NCI-H748 treated with DMSO at 0.1 percent for 48 hours (cell line): ENCODE measurements at places on chromosomes 16 and 17.

- no peak for DNase-seq
Measured at GRCh38 chr17:70128727-70129238, 40.5 kb upstream of the KCNJ2 start.

DNA sequence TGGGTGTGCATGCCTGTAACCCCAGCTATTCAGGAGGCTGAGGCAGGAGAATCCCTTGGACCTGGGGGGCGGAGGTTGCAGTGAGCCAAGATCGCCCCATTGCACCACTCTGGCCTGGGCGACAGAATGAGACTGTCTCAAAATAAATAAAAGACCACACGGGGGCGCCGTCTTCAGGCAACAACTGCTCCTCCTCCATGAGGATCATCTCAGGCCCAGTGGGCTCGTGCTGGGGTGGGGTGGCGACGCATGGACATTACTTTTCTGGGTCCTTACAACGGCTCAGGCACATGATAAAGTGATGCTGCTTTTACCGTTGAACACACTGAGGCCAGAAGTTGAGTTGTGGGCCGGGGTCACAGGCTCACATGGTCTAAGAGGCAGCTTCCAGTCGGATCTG is 56.2 kb downstream of the PRMT7 start:
- peak; percentile 20 for DNase-seq

- no peak for DNase-seq
Measured at GRCh38 chr17:14205992-14206461, 30.6 kb downstream of the CDRT15 start.

- no peak for DNase-seq
Measured at GRCh38 chr17:1899403-1900000, 69.7 kb downstream of the RPA1 start.

GRCh38 chr16:57949595-57950238 is 21.2 kb downstream of the CNGB1 start:
- DNase-seq = no peak

GRCh38 chr16:1057252-1057932 is 15.2 kb upstream of the SSTR5 start:
- no peak for DNase-seq

- no peak for DNase-seq
Measured at GRCh38 chr16:72301523-72302236, 129.7 kb upstream of the PMFBP1 start.

DNA sequence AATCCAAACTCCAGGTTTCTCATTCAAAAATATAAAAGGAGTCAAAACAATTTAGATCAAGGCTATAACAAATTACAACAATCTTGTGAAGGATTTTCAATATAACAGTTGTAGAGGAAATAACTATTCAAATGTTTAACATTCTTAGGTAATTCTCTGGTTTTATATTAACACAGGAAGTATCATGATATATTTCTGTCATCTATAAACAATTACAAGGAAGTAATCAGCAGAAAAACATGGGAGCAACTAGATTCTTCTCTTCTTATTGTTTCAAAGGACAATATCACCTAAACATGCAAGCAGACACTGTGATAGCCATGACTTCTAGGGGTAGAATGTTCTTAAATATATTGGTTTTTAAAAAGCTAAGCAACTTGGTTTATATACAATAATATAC is 49.9 kb downstream of the FBXL20 start:
- no peak for DNase-seq

GRCh38 chr16:79493911-79494310 is 106.6 kb downstream of the MAF start:
- no peak for DNase-seq

GRCh38 chr17:39674702-39675389 is 6.6 kb downstream of the PNMT start:
- DNase-seq = no peak

DNA sequence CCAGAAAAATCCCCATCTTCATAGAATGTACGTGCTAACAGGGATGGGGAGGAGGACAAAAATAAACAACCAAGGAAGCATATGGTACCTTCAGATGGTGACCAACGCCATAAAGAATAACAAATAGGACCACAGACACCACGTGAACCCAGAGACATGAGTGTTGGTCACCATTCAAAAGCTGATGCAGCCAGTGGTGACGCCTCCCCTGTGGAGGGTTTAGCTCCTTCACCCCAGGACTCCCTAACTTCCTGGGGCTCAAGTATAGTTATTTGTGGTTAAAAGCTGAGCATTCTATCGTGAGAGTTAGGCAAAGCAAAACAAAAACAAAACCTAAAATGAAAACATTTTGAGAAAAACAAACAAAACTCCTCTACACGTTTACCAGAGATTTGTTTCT is 184.7 kb downstream of the SOX9 start:
- DNase-seq = no peak

DNA sequence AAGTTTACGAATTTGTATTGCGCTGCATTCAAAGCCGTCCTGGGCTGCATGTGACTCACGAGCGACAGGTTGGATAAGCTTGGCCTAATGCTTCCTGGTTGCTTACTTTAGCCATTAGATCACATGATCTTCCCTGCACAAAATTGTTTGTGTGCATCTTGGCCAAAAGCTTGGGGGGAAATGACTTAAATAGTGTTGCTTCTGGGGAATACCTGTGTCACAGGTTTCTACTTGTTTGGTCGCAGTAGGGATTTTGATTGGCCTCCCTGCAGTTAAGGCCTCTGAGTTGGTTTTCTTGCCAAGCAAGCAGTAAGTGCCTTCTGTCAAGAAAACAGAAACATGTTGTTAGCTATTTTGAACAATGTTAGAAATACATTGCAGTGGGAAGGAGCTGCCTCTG is 39.6 kb upstream of the DUSP14 start:
- no peak for DNase-seq

DNA sequence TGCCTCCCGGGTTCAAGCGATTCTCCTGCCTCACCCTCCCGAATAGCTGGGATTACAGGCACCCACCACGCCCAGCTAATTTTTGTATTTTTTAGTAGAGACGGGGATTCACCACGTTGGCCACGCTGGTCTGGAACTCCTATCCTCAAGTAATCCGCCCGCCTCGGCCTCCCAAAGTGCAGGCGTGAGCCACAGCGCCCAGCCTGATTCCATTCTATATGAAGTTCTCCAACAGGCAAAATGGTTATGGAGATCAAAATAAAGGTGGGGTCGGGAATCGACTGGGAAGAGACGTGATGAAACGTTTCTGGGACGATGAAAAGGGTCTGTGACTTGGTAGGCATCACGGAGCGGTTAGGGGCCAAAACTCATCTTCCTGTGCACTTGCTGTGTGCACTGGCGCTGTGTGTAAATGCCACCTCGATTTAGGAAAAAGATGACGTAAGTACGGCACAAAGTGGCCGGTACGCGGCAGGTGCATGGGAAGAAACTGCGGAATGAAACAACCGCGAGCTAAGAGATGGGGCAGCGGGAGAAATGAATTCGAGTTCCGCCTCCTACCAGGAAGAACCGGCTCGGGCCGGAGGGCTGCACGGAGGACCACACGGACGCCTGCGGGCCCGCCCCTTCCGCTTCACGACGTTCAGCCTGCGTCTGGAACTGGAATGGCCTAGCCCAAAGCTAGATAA is 1.6 kb downstream of the TP53 start:
- DNase-seq = peak; percentile 98

DNA sequence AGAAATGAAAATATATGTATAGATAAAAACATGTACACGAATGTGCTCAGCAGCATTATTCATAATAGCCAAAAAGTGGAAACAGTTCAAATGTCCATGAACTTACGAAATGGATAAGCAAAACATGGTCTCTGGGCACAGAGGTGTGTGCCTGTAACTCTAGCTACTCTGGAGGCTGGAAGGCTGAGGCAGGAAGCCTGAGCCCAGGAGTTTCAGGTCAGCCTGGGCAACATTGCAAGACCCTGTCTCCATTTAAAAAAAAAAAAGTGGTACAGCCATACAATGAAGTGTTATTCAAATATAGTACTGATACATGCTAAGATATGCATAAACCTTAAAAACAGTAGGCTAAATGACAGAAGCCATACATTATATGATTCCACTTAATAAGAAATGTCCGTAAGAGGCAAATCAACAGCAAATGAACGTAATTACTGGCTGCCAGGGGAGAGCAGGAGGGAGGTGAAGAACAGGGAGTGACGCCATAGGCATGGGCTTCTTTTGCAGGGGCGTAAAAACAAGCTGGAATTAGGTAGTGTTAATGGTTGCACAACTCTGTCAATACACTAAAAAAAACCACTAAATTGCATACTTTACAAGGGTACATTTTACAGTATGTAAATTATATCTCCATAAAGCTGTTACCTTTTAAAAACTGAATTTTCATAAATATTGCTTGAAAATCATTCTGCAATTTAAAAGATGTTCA is 87.2 kb upstream of the PLEKHM1 start:
- DNase-seq = no peak

GRCh38 chr17:42174126-42174783 is 6.7 kb downstream of the KCNH4 start:
- no peak for DNase-seq

DNA sequence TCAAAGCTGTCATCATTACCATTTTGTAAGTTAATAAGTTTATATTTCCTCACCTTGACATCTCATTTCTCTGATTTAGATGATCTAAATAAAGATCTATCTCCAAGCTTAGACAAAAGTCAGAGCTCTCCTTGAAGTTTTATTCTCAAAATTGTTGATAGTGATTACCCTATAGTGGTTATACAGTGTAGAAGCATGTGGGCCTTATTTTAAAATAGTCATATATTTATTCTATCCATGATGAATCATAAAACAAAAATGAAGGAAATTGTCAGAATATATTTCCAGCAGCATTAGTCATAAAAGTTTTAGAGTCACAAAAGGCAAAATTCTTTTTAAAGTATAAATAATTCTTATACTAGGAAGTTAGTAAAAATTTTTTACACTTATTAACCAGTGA is 49.0 kb downstream of the RHOT1 start:
- DNase-seq = no peak

DNA sequence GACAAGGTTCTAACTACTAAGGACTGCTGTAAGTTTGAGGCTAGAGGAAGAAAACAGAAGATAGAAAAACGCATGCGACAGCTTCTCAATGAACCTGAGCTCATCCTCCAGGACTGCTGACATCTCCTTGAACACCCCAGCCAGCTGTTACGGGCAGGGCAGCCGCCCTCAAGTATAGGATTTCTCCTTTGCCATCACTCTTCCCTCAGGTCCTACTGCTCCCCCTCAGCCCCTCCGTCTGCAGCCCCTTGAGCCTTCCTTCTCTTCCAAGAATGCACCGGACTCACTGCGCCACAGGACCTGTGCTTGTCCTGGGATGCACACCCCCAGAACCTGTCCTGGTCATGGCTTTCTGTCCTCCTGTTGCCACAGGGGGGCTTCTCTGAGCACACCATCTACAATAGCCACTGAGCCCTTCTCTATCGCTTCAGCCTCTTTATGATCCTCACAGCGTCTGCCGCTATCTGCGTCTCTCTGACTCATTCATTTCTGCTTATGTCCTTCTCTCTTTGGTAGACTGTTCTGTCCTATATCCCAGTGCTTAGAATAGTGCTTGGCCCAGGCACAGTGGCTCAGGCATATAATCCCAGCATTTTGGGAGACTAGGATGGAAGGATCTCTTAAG is 15.7 kb upstream of the XYLT2 start:
- DNase-seq = no peak

GRCh38 chr17:50889528-50890118 is 23.5 kb upstream of the TOB1 start:
- no peak for DNase-seq

- DNase-seq = peak; percentile 2
Measured at GRCh38 chr17:76841776-76842405, 26.3 kb upstream of the MGAT5B start.

GRCh38 chr17:35757243-35757642 is 3.4 kb upstream of the C17orf50 start:
- DNase-seq = no peak

- DNase-seq = no peak
Measured at GRCh38 chr17:77352441-77352840, 211.7 kb downstream of the SEC14L1 start.

DNA sequence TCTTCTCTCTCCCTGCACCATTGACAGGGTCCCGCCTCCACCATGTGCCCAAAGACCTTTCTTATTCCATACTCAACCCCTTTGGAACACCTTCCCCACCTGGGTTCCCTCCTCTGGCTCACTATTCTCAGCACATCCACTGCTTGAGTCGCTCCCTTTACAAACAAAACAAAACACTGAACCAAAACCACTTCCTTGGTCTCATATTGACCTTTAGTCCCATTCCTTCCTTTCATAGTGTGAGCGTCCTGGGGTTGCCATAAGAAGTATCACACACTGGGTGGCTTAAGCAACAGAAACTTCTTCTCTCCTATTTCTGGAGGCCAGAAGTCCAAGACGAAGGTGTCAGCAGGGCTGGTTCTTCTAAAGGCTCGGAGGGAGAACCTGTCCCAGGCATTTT is 6.1 kb upstream of the TNRC6C start:
- DNase-seq = no peak

- DNase-seq = no peak
Measured at GRCh38 chr17:48276776-48277175, 153.2 kb downstream of the SKAP1 start.

DNA sequence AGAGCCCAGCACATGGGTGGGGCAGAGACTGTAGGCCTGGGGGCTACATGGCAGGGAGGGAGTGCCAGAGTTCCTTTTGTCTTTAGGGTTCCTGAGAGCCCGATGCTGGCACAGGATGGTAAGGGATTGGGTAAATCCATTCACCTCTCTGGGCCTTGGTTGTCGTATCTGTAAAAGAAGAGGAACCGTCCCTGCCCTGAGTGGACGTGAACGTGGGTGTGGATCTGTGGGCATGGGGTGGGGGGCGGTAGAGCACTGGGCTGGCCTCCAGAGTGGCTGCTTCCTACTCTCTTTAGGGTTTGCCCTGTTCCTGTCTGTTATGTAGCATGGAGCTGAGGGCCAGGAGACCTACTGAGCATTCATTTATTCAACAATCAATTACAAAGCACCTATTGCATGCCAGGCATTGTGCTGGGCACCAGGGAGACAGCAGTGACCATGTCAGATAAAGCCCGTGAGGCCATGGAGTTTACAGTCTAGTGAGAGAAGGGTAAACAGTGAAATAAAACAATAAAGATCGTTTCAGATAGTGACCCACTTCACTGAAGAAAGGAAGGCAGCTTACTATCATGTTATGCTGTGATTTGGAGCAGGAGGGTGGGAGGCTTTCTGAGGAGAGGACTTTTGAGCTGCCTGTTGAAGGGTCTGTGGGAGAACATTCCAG is 13.1 kb upstream of the TCAP start:
- DNase-seq = no peak

- DNase-seq = no peak
Measured at GRCh38 chr16:68553186-68553585, 14.1 kb downstream of the ZFP90 start.

DNA sequence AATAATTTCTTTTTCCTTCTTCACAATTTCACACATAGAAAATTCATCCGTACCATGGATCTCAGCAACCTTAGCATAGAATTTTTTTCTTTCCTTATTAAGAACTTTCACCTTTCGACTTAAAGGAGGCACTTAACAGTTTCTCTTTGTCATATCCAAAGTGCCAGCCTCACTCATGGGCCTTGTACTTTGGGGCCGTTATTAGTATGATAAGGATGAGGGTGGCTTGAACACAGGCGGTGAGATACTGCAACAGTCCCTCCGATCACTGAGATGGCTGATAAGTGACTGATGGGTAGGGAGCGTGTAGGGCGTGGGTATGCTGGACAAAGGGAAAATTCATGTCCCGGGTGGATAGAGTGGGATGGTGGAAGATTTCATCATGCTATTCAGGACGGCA is 85.3 kb downstream of the OR1D5 start:
- DNase-seq = no peak

GRCh38 chr16:30760577-30761426 is 1.1 kb downstream of the CFAP119 start:
- DNase-seq = no peak
